ENCODE measurements at places on chromosomes 2 and 18.

DNA sequence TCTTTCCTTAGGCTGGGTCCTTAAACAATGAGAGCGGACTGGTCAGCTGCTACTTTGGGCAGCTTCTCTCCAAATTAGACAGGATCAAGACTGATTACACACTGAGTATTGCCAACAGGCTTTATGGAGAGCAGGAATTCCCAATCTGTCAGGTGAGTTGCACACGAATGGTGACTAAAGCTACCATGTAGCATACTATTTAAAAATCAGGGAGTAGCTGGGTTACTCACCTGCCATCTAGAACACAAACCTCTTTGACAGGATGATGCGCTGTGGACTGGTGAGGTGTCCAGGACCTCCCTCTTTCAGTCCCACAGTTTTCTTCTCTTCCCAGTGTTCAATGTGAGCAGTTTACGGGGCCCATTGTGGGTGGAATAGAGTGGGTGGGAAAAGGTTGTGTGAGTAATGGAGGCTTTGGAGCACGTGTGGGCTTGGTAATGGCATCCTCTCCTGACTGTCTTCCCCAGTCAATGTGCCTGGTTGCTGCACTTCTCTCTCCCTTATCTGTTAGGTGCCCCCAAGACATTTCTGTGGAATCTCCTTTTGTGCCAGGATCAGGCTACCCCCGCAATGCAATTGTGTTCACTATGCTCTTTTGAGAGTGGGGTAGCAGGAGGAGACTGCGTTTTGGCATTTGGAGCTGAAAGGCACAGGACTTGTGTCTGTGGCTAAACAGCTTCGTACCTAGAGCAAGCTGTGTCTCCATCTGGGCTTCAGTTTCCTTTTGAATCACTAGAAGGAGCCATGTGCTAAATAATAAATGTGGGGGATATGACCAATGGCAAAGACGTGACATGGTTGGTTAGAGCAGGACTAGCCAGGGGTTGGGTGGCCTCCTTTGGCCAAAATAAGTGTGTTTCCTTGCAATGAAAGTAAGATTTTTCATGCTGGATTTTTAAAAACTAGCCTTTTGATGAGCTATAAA, 17.7 kb downstream of the SERPINB12 start:
- DNase-seq = no peak

DNA sequence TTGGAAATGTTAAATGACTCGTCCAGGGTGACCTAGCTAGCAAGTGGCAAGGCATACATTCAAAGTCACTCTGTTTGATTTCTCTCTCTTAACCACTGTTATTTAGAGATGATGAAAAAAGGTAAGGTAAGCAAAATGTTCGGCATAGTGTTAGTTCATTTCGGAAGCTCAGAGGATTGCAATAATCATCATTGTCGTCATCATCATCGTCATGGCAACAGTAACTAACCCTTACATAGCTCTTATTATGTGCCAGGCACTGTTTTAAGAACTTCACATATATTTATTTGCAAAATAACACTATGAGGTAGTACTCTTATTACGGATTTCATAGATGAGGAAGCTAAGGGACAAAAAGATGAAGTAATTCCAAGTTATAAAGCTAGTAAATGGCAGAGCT, 292.7 kb upstream of the CXCR4 start:
- no peak for DNase-seq

DNA sequence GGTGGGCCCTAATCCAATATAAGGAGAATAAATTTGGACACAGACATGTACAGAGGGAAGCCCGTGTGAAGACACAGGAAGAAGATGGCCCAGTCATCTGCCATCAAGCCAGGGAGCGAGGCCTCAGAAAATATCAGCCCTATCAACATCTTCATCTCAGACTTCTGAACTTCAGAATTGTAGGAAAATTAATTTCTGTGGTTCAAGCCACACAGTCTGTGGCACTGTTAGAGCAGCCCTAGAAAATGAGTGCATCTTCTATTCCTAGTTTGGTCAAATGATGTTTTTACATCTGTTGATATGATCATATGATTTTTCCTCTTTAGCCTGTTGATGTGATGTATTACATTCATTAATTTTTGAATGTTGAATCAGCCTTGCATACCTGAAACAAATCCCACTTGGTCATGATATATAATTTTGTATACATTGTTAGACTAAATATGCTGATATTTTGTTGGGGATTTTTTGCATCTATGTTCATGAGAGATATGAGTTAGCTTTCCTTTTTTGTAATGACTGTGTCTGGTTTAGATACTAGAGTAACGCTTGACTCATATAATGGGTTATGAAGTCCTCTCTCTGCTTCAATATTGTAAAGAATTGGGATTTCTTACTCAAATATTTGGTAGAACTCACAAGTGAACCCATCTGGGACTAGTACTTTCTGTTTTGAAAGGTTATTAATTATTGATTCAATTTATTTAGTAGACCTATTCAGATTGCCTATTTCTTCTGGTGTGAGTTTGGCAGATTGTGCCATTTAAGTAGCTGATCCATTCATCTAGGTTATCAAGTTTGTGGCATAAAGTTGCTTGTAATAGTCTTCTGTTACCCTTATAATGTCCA, 451.4 kb downstream of the EIPR1 start:
- DNase-seq = no peak

- no peak for DNase-seq
Observed at GRCh38 chr2:5175231-5175630, 517.0 kb upstream of the SOX11 start.

DNA sequence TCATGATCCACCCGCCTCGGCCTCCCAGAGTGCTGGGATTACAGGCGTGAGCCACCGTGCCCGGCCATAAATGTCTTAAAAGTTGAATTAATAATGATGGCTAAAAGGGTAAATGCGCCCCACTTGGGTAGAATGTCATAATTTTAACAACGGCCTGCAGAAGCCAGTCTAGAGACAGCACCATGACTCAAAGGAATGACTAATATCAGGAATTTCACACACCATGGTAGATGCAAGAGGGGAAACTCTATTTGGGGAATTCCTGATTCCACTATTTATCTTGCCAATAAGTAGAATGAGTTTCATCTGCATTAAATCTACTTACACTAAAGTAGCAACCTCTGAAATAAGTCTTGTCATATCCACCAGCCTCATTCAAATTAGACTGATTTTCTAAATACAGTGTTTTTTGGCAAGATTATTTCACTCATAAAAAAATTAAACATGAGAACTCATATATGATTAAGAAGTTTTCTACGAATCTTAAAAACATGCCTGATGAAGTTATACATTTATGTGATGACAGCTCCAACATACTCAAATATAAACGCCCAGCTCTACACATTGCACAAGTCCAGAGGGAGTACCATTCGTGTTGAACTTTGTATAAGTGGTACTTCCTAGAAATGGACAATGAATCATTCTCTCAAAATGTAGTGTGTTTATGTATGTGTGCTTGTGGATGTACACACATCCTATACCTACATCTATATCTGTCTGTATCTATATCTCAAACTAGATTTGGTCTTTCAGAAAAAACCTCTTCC, 309.7 kb downstream of the IRS1 start:
- no peak for DNase-seq

GRCh38 chr2:144548088-144548487, 28.2 kb upstream of the ZEB2 start:
- no peak for DNase-seq
